ENCODE measurements at places on chromosomes 6 and 20. TPM values are rescaled to one million over a fixed set of nuclear protein-coding genes. Genes with fewer than 3 reads are reported as not detected.

DNA sequence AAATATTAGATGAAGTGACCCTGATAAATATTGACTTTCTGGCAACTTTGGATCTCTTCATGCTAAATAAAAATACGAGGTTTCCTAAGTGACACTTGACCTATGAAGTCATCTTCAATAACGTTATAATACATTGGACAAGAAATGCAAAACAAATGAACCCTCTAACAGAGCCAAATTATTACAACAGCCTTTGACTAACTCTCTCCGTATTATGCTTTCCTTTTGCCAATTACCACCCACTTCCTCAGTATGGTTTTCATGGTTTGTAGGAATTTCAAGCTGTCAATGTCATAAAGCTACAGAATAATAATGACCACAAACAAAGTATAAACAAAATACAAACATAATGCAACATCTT is 210.5 kb downstream of the MOXD1 start:
- DNase-seq, result no peak

GRCh38 chr20:21698494-21699215 is 6.8 kb upstream of the PAX1 start:
- no peak for DNase-seq

- DNase-seq, result no peak
Measured at GRCh38 chr6:42571611-42572342, 7.9 kb downstream of the UBR2 start.

DNA sequence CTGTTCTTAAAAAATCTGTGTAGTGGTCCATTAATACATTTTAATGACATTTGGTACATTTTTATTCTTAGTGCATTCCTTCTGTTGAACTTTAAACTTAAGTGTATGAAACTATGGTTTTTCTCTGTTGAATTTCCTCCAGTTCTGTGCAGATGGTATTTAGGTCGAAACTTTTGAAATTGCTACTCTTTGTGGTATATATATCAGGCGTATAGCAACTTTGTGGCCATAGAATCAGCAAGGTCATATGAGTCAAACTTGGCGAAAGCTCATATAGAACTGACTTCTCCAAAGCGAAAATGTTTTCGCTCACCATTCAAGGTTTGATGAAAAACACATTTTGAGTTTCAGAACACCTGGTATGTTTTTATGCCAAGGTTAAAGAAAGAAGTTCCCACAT is 93.7 kb downstream of the MAP3K4 start:
- DNase-seq, result no peak

GRCh38 chr6:33996120-33996475 is 149.8 kb downstream of the GRM4 start:
- no peak for DNase-seq

GRCh38 chr6:165091121-165091785 is 218.2 kb downstream of the C6orf118 start:
- DNase-seq, result no peak

DNA sequence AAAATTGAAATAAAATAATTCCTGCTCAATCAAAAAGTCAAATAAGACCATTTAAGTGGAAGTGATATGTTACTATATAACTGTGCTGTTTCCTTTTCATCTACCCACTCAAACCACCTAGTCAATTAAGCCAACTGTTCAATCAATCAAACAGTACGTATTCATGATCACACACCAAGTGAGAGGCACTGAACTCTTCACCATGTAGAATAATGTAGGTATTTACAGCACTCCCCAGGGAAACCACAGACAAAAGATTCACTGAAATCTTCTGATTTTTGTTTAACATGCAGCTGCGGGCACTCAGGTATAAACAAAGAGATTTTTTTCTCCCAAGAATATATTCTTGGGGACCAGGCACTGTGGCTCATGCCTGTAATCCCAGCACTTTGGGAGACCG is 21.3 kb upstream of the OPRM1 start:
- no peak for DNase-seq

DNA sequence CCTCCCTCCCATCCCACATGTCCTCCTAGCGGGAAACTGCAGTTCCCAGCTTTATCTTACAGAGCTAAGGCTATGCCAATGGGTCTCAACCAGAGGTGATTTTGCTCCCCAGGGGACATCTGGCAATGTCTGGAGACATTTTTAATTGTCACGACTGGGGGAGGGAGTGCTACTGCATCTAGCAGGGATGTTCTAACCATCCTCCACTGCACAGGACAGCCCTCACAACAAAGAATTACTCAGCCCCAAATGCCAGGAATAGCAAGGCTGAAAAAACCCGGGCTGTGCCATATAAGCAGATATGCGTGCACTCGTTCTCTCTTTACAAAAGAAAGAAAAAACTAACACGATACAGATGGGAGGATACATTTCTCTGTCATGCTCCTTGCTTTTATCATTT is 8.5 kb downstream of the MRPS18A start:
- DNase-seq, result no peak

- DNase-seq, result no peak
Measured at GRCh38 chr6:140201787-140202458, 827.5 kb upstream of the CITED2 start.

GRCh38 chr6:117908246-117909068 is 1.4 kb downstream of the SLC35F1 start:
- DNase-seq, result no peak

Gene ADGB
- total RNA-seq, result not detected

Gene PM20D2
- 26.4 TPM for total RNA-seq

All from kidney epithelial cell (primary cell).